ENCODE measurements at places on chromosomes 3 and 15.

DNA sequence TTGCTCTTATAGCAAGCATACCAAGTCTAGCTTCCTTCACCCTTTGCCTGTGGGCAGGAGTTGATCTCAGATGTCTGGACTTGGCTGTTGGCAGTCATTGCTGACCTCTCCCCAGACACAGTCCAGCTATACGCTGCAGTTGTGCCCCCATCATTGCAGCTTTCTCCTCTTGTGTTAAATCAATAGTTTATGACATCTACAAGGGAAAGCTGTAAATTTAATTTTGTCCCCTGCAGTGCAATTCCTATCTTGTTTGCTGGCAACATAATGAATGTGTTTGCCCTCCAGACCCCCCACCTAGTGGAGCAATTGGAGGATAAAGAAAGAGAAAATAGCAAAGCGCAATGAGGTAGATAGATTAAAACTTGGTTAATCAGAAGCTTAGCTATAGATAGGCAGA, 280.2 kb downstream of the LSAMP start:
- DNase-seq, result no peak

- no peak for DNase-seq
These were observed 205.4 kb upstream of the IGF1R start for GRCh38 chr15:98442901-98443300.

GRCh38 chr15:87667643-87668042, 588.9 kb downstream of the NTRK3 start:
- DNase-seq, result no peak

GRCh38 chr3:123871946-123872345, 12.2 kb downstream of the MYLK start:
- no peak for DNase-seq

DNA sequence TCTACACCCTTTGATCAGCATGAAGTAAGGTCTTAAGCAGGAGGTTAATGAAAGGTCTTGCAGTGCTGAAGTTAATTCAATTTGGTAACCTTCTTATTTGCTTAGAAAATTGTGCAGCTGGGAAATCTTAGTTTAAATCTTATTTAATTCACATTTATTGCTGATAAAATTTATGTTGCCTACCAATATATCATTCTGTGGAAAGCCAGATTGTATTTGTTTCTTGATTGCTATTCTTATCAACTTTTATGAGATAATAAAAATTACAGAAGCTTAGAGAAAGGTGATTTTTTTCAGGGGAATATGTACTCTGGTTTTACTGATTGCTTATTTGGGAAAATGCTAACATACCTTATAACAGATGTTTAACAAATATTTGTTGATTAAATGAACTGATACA, 64.0 kb upstream of the PAQR5 start:
- DNase-seq, result no peak

- DNase-seq, result no peak
These were observed 31.9 kb upstream of the FOXB1 start for GRCh38 chr15:59972241-59972640.

DNA sequence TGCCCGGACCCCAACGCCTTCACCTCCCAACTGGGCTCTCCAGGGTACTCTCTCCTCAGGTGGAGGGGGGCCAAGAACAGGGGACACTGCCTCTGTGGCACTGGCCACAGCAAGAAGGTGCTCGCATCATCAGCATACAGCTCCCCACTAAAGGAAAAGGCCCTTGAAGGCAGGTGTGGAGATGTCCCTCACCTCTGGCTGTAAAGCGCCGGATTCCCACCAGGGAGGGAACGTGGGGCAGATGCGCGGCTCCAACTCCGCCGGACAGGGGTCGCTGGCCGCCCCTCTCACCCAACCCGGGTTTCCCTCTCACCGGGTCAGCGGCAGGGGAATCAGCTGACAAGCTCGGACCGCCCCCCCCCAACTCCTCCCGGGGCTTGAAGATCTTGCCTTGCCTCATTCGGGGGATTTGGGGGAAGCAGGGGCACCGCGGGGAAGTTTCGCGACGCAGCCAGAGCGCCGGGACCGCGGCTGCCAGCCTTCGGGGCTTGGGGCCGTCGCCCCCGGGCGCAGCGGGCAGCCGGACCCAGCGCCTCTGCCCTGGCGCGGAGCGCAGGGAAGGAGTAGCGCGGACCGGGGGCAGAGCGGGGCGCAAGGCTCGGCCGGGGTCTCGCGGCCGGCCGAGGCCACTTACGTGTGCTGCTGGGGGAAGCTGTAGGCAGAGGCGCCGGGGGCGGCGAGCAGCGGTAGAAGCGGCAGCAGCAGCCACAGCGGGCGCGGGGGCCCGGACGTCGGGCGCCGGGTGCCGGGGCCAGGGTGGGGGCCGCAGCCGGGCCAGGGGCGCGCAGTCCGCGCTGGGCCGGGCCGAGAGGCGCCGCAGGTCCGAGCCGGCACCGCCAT, 630 bp downstream of the CACNA2D2 start:
- peak; percentile 28 for DNase-seq

GRCh38 chr3:103512595-103512994, 1077.8 kb downstream of the ZPLD1 start:
- DNase-seq, result no peak

GRCh38 chr15:63752075-63752684, 81.6 kb downstream of the HERC1 start:
- DNase-seq, result no peak

GRCh38 chr15:27933562-27933961, 165.6 kb downstream of the OCA2 start:
- no peak for DNase-seq

GRCh38 chr15:58307313-58307961, 124.4 kb upstream of the LIPC start:
- DNase-seq, result no peak

- no peak for DNase-seq
These were observed 1114.8 kb downstream of the ROBO2 start for GRCh38 chr3:78154521-78155186.

DNA sequence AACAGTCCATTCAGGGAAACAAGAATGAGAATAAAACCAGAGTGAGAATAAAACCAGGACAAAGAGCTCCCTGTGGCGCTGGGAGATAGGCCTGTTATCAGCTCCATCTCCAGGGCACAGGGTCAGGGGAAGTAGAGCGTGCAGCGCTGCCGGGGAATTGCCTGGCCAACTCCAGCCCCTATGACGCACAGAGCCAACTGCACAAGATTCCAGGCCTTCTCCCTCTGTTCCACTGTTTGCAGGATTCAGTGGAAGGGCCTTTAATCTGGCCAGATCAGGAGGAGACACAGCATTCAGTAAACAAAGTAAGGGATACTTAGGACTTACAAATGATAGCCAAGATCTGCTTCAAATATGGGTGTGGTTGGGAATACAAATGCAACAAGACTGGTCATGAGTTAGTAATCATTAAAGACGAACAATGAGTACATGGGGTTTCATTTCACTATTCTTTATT, 49.4 kb downstream of the ITGB5 start:
- no peak for DNase-seq

GRCh38 chr3:176954517-176954916, 242.8 kb downstream of the TBL1XR1 start:
- DNase-seq, result no peak

DNA sequence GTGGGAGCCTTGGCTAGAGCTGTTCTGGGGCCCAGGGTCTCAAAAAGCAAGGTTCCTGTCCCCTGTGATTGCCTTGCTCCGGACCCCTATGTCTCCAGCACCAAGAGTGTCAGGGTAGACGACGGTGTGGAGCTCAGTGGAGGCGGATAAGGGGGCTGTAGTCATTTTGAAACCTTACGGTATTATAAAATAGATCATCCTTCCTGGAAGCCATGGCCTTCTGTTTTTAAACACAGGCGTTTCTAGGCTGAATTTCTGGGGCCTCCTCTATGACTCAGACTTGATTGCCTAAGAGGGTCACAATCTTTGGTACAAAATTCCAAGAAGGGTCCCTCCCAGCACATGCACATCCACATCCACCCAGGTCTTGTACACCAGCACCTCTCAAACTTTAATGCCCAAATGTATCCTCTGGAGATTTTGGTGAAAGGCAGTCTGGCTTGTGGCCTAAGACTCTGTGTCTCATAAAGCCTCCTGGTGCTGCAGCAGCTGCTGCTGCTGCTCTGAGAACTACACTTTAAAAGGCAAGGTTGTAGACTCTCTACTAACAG, 70.5 kb upstream of the XCR1 start:
- DNase-seq, result no peak

GRCh38 chr15:67850994-67851571, 11.2 kb upstream of the RNU6-1 start:
- DNase-seq, result no peak

GRCh38 chr3:44522494-44522933, 32.5 kb upstream of the ZKSCAN7 start:
- DNase-seq, result no peak

GRCh38 chr3:35965908-35966307, 326.6 kb downstream of the ARPP21 start:
- DNase-seq, result no peak

- no peak for DNase-seq
These were observed 1.6 kb downstream of the BBX start for GRCh38 chr3:107524326-107524840.

- no peak for DNase-seq
These were observed 9.5 kb downstream of the ANAPC13 start for GRCh38 chr3:134476306-134476705.

- no peak for DNase-seq
These were observed 31.8 kb downstream of the XXYLT1 start for GRCh38 chr3:195239121-195239520.

- no peak for DNase-seq
These were observed 4.6 kb upstream of the EPB42 start for GRCh38 chr15:43225201-43225949.

GRCh38 chr3:8507496-8507895, 5.9 kb downstream of the LMCD1 start:
- no peak for DNase-seq

DNA sequence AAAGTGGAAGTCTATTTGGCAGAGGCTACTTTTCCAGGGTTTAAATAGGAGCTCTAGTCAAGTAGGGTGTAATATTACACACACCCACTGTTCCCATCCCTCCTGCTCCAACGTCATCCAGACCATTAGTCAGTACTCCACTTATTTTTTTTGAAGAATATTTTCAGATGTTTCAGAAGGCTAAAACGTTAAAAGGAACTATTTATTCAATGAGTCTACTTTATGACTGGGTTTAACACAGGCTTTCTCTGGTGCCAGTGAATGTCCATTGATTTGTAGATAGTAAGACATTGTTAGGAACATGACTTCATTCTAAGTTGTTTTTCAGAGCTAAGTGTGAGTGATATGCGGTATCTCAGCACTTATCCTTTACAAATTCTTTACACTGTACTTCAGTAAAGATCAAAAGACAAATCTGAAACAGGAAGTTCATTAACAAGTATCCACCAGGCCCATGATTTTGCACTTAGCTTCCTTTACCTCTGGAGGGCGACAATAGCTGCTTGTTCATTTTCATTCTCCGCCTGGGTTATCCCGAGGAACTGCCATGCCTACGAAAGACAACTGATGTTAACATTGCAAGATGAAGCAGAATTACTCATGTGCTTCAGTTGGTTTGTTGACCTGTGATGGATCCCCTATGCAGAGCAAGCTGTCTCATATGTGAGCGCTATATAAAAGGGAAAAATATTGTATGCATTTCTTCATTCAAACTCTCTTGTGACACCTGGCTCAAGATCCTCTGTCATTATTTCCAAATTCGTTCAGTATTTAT, 158.7 kb downstream of the USP13 start:
- no peak for DNase-seq

DNA sequence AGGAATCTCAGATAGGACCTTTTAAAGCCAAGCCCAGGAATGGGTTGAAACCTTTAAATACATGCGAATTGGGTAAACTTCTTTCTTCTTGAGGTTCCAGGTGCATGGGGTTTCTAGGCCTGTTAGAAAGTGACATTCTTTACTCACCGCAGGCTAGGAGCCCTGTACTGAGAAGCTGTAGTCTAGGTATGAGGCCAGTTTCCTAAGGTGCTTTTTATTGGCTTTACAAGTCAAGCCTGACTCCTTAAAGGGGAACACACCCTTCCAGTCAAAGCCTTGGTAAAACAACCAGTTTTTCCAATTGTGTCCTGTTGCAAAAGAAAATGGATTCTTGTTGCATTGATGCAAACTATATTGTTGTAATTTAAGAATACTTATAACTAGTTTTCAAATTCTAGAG, 76.1 kb upstream of the ATP11B start:
- DNase-seq, result no peak

DNA sequence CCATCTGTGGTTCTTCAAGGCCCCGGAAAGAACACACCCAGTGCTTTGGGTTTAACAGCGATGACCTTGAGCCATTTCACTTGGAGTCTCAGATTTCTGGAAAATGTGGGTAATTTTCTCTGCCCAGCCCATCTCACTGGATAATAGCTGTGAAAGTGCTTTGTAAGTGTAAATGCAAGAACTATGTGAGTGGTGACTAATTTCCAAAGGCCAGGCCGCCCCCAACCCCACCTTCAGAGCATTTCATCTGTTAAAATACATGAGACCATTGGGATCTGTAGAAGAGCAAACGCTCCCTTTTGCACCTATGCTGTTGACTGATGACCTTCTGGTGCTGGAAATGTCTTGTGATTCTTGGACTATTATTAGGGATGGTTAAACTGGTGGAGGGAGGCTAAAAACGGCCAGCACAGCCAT, 196.8 kb upstream of the LPP start:
- no peak for DNase-seq

DNA sequence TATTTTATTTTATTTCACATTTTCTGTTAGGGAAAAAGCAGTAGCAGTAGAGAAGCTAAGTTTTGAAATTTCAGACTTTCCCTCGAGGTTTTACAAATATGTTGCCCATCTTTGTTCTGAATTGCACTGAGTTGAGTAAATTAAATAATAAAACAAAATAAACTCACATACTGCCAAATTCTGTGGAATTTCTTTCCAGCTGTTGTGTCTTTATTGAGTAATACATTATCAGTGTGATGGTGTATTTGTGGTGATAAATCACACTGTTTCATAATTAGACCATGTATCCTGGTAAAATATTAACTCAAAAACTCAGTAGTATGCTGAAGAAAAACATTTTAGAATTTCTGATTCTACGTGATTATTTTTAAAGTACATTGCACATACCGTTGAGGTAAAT, 592.1 kb downstream of the SI start:
- no peak for DNase-seq

GRCh38 chr3:89139870-89140269, 32.4 kb downstream of the EPHA3 start:
- no peak for DNase-seq

DNA sequence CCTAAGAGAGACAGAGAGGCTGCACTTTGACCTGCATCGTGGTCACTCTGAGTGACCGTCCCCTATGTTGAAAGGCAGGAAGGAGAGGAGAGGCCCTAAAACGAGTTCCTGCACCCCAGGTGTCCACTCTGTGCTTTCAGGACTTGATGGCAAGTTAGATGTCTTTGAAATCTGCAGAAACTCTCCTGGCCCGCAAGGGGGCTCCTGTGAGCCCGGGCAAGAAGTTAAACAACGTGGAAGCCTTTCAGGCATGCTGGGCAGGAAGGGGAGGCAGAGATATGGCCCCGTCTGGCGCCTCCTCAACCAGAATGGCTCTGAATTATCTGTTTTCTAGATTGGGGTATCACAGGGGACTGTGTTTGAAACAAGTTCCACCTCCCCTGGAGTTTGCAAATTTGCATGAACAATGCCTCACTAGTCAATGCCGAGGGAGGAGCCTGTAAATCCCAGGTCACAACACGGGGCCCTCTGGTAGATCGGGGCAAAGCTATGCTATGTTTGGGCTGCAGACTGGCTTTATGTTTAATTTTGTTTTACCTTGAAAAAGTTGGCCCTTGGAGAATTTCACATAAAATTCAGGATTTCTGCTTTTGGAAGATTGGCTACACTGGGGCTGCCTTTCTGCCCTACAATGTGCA, 9.8 kb downstream of the CTXND1 start:
- DNase-seq, result no peak
